T-helper 9 cell (primary cell): ENCODE measurements at places on chromosomes 1 and 21.

GRCh38 chr1:9024837-9025236 lies 1.4 kb downstream of the SLC2A7 start:
- DNase-seq = no peak

GRCh38 chr1:113981962-113982931 lies 3.0 kb downstream of the OLFML3 start:
- no peak for DNase-seq

GRCh38 chr1:209241487-209241886 lies 342.0 kb upstream of the CAMK1G start:
- DNase-seq = no peak

DNA sequence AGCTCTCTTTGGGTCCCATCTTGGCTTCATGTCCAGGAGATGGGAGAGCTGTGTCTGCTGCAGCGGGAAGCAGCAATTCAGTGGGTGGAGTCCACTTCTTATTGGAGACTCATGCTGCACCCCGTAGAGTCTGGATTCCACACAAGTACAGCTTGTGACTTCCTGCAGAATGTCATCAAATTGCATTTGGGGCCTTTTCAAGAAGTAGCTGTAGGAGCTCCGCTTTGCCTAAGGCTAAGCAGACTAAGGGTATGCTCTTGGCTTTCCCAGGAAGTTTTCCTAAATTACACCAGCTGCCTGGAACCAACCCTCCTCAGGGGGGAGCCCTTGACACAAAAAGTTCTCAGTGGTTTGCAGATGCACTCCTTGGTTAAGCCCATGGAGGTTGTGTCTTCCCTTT lies 5.7 kb upstream of the MOB3C start:
- DNase-seq = no peak

DNA sequence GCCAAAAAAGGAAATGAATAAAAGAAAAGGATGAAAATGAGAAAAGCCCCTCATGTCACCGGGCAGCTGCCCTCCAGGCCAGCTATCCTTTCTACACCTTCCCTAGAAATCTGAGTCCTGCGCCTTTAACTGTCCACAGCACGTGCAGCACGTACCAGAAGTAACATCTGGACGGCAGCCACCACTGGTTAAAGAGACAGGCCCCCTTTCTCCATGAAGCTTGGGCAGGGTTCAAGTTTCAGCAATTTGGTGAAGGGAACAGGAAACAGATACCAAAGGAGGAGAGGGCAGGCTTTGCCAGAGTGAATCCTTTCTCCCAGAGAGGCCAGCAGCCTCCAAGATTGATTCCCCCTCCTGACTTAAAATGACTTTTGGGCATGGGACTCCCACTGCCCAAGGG lies 3.6 kb upstream of the KIAA2013 start:
- DNase-seq = no peak

DNA sequence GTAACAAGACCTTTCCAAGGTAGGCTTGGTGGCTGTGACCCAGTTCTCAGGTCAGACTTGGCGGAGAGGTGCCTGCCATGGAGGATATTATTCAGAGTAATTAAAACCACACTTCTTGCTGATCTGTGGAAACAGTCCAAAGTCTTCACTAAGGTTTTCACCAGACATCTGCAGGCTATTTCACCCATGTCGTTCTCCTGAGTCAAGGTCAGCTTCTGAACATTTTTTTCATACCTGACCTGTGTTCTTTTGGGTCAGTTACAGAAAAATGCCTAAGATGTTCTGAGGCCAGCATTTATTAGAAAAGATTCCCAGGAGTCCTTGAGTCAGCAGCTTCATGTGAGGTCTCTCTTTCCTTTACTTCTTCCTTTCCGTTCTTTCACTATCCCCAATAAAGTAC lies 54.9 kb downstream of the RGL1 start:
- no peak for DNase-seq
